ENCODE measurements at places on chromosomes 12 and 14.

DNA sequence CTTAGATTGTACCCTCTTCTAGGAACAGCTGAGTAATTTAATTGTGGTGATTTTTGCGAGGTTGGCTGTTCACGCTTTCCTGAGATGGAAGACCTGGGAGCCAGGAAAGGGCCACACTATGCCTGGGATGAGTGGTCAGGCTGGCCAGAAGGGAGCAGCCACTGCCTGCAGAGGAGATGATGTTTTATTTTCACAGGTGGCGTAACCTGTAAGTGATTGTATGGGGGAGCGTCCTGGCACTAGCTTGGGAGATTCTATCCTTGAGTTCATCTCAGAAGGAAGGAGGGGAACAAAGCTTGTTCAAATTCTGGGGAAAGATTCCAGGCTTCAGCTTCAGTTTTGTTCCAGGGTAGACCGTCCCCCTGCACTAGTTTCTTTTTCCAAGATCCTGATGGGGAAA is 1.2 kb downstream of the RPH3A start:
- DNase-seq: no peak

- no peak for DNase-seq
These were observed 932.8 kb downstream of the SLC6A15 start for GRCh38 chr12:83979785-83980184.

GRCh38 chr12:5318874-5319273 is 113.0 kb upstream of the NTF3 start:
- peak; percentile 74 for DNase-seq

DNA sequence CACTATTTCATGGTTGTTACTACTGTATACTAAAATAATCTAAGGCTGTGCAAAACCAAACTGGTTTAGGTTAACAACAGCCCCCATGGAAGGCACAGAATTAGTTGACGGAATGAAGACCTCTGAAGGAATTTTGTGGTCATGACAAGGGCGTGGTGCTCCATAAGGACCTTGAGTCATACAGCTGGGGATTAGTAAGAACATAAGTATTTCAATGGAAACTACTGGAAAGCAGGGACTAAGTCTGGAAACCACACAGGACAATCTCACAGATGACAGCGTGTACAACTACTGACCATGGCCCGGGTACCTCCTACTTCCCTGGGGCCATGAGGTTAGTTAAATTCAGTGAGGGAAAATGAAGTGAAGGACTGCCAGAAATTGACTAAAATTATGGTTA is 98.5 kb upstream of the PLEKHA5 start:
- peak; percentile 73 for DNase-seq

GRCh38 chr12:111056618-111057521 is 136.5 kb upstream of the MYL2 start:
- DNase-seq: no peak

DNA sequence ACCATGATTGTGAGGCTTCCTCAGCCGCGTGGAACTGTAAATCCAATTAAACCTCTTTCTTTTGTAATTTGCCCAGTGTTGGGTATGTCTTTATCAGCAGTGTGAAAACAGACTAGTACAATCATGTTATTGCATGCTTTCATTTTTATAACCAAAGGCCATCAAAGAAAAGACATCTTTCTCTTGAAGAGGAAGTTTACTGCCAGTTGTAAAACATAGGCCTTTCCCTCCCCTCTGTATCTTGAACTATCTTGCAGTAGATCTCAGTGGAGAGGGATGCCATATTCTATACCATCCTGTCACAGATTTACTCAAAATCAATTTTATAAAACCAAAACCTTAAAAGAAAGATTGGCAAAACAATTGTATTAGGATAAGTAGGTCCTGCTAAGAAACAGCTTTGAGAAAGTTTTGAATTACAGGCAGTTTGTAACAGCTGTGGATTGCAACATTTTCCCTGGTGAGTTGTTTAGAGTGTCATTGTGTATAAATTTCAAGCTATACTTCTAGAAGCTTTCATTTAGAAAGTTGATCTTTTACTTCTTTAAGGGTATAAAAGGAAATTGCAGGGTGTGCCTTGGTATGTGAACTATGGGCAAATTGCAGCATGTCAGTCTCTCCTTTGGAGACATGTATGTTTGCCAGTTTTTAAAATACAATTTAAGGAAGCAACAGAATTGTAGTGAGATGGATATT is 128.0 kb downstream of the ATP23 start:
- no peak for DNase-seq

DNA sequence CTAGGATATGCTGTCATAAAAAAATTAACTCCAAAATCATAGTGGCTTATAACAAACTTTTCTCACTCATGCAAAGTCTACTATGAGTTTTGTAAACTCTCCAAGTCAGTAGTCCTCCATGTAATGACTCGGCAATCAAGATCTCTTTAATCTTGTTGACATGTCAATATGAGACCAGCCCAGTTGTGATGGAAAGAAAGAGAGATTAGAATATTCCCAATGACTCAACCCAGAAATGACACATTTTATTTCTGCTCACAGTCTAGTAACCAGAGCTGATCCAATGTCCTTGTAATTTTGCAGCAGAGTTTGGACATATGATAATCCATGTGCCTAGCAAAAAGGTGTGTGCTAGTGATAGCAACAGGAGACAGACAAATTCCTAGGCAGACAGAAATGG is 112.6 kb upstream of the CNTN1 start:
- DNase-seq: no peak

GRCh38 chr12:55847033-55847432 is 4.3 kb upstream of the MMP19 start:
- DNase-seq: peak; percentile 51

- DNase-seq: no peak
These were observed 23.1 kb downstream of the FAM234B start for GRCh38 chr12:13067322-13067721.

GRCh38 chr12:105977236-105977635 is 161.5 kb downstream of the NUAK1 start:
- DNase-seq: no peak

GRCh38 chr12:68455691-68456345 is 123.7 kb upstream of the MDM1 start:
- DNase-seq: no peak

DNA sequence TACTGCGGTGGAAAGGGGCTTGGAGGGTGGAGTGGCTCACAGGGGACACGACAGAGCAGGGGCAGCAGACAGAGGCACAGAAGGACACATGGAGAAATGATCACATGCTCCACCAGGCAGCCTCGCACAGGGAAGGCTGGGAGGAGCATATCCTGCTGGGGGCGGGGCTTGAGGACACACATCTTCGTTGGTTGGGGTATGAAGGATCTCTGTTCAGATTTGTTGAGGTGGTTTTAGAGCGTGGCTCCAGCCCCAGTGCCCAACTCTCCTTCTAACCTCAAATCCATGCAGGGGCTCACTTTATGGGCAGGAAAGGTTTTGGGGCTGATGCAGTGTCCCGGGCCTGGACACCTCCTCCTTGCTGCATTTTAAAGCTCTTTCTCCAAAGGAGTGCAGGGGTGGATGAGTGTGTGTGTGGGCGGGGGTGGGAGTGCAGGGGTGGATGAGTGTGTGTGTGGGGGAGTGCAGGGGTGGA is 733 bp upstream of the P3H3 start:
- peak; percentile 91 for DNase-seq

DNA sequence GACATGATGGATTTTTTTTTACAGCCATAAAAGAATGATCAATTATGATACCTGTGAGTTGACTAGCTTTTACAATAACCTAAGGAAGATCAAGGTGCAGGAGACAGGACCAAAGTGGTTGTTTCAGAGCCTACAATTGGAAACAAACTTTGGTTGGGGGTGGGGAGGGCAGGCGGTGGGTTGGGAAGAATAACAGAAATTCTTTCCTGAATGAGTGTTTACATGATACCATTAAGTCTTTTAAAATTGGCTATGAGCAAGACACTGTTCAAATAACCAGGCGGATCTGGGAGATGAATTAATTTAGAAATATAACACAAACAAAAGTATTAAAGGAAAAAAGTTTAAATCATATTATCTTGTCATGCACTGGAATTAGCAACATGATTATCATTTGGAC is 7.2 kb downstream of the NFYB start:
- no peak for DNase-seq

DNA sequence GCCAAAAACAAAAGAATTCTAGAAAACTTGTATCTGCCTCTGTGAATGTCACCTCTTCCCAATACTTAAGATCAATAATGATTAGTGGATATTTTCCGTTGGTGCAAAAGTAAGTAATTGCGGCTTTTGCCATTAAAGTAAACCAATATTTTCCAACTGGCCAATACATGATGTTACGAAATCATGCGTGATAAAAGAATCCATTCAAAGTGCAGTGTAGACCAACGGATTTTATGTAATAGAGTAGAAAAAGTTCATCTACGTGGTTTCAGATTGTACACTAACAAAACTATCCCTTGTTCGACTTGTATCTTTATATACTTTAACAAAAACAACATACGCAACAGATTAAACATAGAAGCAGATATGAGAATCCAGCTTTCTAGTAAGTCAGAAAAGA is 626 bp upstream of the ZNF268 start:
- no peak for DNase-seq

DNA sequence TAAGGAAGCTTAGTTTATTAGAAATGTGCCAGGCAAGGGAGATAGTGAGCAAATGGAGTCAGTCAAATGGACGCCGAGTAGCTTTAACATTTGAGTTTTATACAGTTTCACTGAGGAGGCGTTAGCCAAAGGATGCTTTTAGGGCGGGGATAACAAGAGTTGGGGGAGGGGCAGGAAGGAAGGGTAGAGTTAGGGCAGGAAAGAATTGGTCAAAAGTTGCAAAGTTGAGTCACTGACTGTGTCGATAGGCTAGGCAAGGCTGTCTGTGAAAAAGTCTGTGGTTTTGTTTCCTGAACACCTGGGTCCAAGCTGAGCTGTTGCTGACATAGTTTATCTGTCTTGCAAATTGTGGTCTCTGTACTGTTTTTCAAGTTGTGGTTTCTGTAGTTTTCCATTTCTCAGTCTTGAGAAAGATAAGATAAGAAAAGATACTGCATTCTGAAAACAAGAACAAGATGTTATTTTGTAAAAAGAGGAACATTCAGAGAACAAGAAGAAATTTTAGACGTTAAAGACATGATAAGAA is 62.6 kb upstream of the RESF1 start:
- no peak for DNase-seq

DNA sequence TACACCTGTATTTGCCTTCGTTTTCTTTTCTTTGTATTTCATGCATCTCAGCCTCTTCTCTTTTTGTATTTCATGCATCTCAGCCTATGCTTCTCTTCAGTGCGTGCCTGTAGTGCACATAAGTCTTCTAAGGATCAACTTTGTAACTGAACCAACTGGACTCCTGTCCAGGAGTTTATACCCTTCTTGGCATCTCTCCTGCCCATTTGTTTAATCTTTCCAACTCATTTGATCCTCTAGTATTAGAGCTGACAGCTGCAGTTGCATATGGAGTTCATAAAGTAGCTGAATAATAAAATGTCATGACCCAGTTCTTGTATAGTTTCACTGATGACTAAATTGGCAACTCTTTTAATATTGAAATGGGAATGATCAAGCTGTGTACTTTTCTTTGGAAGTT is 89.7 kb downstream of the FGD4 start:
- no peak for DNase-seq

DNA sequence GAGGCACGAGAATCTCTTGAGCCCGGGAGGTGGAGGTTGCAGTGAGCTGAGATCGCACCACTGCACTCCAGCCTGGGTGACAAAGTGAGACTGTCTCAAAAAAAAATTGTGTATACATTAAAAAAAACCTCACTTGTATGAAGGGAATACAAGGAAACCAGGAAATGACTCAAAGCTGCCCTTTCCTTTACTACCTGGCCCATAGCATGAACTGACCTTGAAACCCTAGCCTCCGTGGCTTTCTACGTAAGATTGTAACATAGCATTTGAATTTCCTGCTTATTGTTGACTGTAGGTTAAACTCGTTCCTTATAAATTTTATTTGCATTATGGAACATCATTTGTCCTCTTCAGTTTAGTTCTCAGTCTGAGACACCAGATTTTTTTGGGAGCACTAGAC is 9.1 kb upstream of the DDX47 start:
- DNase-seq: no peak

- DNase-seq: peak; percentile 83
These were observed 1.4 kb upstream of the ASIC1 start for GRCh38 chr12:50055831-50056638.

GRCh38 chr12:90922145-90922627 is 32.8 kb downstream of the CCER1 start:
- DNase-seq: no peak

DNA sequence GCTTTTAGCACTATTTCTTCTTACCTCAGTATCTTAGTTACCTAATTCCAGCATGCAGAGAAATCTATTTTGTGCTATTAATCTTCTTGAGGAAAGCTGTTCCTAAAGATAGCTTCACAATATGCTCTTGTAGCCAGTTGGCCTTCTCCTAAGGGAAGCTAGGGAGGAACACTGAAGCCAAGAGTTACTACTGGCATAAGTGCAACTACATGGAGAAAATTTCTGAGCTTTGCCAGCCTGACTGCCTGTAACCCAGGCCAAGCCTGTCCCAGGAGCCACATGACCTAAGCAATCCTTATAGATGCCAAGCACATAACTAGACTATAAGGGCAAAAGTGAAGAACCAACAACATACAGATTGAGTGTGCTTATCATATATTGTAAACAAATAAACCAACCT is 890.2 kb downstream of the FLRT2 start:
- DNase-seq: no peak

DNA sequence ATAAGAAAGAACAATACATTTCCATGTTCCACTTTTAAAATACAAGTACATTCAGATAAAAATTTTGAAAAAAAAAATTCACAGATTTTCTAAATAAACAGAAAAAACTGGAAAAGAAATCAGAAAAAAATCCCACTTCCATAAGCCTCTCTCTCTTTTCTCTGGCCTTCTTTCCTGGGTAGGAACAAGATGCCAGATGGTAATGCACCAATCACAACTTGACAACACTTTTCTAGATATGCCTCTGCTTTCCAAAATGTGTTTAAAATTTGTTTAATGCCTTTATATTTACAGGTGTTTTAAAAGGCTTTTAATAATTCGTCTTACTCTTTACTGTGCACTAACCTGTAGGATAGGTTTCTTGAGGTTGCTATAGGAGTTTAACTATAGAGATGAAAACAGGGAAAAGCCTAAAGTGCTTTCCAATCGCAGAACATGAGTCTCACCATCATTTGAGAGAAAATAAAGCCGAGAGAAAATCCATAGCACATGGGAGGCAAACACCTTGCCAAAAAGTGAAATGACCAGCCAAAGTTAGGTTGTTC is 74.2 kb downstream of the TMTC1 start:
- DNase-seq: no peak

GRCh38 chr12:78210506-78210860 is 379.8 kb downstream of the NAV3 start:
- DNase-seq: no peak
